ENCODE measurements at places on chromosomes 11 and 22.

DNA sequence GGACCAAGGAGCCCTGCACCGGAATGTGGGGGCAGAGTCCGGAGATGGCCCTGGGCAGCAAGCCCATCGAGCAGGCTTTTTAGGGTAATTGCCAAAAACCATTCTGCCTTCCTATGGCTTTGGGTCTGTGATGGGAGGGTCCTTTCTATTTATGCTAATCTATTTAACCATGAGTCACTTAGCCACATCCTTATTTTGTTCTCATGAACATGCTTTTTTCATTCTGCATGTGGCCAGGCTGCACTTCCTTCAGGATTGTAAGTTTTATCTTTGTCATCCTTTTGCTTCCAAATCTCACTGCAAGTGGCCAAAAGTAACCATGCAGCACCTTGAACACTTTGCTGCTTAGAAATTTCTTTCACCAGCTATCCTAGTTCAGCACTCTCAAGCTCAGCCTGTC is 88.3 kb downstream of the EFCAB6 start:
- DNase-seq = no peak

DNA sequence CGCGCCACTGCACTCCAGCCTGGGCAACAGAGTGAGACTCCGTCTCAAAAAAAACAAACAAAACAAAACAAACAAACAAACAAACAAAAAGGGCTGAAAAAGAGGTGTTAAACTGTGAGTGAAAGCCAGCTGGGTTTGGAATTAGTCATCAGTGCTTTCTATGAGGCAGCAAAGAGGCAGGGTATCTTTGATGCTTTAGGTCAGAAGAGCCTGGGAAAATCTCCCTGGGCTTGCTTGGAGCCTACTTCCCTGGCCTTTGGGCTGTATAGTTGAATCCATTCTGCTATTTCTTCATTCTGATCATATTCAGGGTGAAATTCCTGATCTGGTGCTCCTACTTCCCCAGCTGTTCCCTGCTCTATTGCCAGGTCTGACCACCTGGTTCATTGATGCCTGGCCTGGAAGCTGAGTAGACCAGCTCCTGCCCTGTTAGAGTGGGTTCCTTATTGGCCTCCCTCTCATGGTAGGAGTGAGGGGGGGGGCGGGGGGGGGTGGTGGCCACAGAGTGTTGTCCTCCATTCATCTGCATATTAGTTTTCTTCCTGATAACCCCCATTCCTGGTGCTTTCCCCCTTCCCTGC is 65.6 kb downstream of the INSC start:
- DNase-seq = no peak

DNA sequence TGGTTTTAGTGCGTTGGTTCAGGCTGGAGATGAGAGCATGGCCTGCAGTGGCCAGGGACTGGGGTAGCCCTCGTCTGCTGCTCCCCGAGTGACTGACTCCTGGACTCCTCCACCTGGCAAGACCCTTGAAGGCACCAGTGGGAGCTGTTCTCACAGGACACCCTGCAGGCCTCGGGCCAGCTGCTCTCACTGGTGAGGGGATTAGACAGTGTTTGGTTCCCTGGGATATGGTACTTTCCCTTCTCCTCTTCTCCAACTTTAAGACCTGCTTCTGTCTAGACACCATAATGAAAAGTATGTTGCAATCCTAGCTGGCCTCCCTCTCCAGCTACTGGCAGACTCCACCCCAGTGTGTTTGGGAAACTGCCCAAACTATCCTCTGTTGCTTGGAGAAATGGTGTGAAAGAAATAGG is 168.8 kb upstream of the CADM1 start:
- no peak for DNase-seq

- DNase-seq = no peak
Observed at GRCh38 chr11:43992834-43993637, 50.6 kb downstream of the C11orf96 start.

- no peak for DNase-seq
Observed at GRCh38 chr11:68812526-68812925, 29.2 kb downstream of the CPT1A start.

DNA sequence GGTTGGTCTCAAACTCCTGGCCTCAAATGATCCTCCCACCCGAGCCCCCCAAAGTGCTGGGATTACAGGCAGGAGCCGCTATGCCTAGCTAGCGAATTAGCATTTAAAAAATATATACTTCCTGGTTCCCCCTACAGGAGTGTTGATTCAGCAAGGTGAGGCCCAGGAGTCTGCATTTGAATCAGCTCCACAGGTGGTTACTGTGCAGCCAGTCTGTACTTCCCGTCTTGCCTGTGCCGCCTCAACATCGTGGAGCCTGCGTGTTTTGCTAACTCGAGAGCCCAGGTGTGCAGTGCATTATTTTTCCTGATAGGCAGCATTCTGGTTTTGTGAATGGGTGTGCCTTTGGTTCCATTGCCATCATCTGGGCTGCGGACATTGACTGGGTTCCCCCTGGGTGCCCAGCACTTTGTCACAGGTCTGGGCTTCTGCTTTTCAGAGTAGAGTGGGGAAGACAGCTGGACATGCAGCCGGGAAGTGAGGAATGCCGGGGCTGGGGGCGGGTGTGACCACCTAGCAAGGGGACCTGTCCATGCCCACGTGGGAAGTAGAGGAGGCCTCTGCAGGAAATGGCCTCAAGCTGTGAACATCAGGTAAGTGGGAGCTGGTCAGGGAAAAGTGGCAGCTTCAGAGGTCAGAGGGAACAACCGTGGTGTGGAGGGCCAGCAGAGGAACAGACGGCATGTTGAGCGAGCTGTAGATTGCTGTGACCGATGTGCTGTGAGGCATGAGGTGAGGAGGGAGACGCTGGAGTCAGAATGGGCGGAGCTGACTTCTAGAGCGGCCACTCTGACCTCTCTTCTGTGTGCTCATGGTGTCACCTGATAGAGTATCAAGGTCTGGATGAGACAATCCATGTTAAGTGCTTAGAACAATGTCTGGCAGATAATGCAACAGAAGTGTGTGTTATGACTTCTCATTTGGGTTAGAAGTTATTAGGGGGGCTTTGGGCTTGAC is 42.2 kb downstream of the PPFIA1 start:
- no peak for DNase-seq

DNA sequence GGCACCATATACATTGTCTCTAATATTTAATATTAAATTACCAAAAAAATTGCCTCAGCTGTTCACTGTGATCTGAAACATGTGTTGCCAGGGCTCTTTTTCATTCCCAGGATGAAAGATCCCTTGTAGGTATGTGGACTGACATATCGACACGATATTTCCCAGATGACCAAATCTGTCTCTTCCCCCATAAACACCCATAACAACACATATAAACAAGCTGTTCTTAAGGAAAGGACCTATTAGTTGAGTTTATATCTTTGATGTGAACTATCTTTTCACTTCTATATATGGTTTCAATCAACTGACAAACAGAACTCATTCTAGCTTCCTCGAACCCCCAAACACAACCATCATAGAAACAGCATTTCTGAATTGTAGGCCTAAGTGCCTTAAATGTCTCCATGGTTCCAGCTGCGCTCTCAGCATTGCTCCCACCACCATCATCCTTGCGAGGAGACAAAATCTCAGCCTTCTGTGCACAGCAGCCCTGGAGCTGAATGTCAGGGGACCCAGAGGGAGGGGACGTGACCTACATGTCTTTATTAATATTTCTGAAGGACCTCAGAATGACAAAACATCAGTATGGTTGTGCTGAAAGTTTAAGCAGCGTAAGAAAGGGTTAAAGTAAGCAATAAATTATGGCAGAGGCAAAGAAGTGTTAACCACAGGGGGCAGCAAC is 67.0 kb downstream of the ETS1 start:
- DNase-seq = no peak

GRCh38 chr22:49699928-49700498 is 127.7 kb downstream of the BRD1 start:
- no peak for DNase-seq

GRCh38 chr11:208181-208916 is 841 bp downstream of the RIC8A start:
- peak; percentile 28 for DNase-seq

DNA sequence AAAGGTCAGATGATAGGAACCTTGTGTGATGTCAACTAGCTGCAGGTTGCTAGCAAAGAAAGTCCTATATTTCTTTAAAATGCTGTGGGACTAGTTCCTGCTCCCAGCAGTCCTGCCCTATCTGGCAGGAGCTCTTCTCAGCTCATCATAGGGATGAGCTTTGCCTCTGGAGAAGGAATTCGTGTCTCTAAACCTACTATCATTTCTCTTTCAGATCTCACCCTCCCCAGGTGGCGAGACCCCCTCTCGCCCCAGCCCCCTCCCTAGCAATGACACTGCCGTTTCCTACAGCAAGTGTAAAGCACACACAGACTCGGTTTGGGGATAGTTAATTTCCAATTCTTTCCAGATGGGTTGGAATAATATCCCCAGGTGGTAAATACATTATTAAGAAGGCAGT is 533.3 kb downstream of the OPCML start:
- no peak for DNase-seq

DNA sequence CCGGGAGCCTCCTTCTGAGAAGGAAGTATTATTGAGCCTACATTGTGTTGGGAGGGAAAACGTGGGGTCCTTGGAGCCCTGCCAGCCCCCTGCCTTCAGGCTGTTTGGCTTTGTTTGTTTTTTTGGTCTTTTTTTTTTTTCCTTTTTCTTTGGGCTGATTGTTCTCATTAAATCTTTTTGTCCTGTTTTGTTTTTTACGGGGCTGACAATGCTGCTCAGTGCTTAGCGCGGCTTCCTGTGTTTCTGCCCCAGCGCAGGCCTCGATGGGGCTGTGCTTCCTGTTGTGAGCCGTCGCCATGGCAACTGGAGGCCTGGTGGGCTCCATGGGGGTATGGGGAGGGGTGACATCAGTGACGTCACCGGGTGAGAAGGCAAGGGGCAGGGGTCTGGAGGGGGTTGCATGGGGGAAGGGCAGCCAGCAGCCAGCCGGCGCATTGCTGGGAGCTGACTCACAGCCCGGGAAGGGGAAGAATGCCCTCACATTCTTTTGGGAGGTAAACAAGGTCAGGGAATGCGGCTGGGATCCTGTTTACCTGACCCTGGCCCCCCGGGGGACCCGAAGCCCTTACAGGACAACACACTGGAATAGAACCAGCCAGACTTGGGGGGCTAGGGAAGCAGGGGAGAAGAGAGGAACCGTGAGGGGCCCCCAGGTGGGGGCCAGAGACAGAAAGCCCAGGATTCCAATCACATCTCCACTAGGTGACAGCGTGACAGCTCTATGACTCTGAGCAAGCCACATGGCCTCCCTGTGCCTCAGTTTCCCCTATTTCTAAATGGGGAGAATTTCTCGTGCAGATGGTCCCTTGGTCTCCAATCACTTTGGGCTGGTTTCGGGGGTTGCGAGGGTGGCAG is 22.2 kb upstream of the CBX7 start:
- peak; percentile 54 for DNase-seq

DNA sequence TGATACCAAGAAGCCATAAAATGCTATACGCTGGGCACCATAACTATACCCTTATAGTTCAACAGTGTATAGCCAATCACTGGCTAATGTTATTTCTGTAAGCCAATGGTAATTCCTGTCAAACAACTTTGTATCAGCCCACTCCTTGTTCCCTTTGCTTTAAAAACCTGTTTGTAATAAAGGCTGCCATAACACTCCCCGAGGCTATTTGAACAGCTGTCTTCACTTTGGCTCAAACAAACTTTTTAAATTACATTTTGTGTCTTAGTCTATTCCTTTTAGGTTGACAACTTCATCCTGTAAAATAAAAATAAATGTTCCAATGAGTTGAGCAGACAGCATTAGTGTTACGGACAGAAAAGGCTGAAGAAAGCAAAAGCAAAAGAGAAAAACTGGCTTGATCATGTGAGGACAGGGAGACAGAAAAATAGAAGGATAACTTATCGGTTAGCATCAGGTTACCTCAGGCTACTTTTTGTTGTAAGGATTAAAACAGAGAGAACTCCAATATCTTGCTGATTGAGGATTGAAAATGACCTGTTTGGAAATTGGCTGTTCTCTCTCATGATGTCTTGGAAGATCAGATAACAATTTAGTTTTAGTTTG is 95.0 kb downstream of the AASDHPPT start:
- no peak for DNase-seq

GRCh38 chr11:28736256-28736655 is 628.1 kb downstream of the METTL15 start:
- no peak for DNase-seq

GRCh38 chr22:50030297-50031188 is 18.0 kb upstream of the IL17REL start:
- DNase-seq = peak; percentile 84

DNA sequence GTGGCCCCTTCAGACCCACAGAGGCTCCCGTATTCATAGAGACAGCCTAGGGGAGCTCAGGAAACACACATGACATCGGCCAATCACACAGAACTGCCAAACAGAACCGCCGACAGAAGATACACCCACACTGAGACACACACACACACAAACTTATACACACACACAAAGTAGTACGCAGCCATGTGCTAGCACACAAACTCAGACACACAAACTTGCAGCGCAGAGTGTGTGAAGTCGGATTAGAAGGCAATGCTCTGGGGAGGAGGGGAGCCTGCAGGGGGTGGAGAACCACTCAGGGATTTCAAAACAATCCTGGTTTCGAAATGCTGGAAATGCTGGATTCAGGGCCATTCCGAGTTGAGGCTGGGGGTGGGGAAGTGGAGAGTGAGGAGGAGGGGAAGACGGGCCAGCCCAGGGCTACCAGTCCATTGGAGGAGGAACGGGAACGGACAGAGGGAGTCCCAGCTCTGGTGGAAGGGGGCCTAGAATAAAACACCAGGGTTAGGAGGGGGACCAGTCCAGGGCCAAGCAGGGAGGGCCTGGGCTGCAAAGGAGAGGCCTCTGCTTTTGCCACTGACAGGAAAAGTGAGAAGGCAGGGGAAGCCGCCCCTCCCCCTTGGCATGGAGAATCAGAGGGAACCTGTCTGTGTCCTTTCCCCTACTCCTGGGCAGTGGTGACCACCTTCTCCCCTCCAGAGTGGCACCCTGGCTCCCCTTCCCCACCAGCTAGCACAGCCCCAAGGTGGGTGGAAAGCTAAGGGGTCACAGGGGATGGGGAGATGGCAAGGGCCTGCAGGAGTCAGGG is 4.4 kb downstream of the BCL9L start:
- no peak for DNase-seq

- no peak for DNase-seq
Observed at GRCh38 chr22:22733881-22734373, 89.5 kb downstream of the GGTLC2 start.

DNA sequence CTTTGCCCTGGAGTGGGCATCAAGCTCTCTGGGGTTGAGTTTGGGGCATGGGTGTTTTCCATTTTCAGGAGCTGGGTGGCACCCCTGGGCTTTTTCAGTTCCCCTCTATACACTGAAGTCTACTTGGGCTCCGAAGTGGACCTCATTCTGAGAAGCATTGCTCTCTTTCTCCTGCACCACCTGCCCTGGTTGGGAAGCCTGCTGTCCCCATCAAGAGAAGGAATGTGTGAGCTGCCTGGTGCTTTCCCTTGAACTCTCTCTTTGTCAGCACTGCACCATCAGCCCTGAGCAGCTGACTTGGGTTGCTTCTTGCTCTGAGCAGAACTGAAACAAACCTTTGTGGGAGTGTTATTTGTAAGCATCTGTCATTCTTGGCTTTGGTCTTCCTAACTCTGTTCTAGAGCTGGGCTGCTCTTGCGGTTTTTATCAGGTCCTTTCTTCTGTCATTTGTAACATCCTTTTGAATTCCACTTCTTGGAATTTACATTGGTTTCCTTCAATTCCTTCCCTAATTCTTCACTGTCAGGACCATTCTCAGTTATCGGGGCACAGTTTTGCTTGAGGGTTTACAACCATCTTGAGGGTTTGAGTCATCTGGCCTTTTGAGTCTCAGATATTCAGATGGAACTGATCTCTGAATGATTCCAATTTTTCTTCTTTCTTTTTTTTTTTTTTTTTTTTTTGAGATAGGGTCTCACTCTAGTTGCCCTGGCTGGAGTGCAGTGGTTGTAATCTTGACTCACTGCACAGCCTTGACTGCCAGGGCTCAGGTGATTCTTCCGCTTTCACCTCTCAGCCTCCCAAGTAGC is 20.5 kb downstream of the UBE2L3 start:
- no peak for DNase-seq

- DNase-seq = no peak
Observed at GRCh38 chr22:19992921-19993355, 23.7 kb downstream of the ARVCF start.

Measured in COR-L47 (cell line).